ENCODE measurements at places on chromosomes 13 and 19.

GRCh38 chr13:51590971-51591627 is 6.8 kb downstream of the WDFY2 start:
- DNase-seq = peak; percentile 69

- DNase-seq = peak; percentile 97
Measured at GRCh38 chr13:31046711-31047279, 114.3 kb downstream of the TEX26 start.

DNA sequence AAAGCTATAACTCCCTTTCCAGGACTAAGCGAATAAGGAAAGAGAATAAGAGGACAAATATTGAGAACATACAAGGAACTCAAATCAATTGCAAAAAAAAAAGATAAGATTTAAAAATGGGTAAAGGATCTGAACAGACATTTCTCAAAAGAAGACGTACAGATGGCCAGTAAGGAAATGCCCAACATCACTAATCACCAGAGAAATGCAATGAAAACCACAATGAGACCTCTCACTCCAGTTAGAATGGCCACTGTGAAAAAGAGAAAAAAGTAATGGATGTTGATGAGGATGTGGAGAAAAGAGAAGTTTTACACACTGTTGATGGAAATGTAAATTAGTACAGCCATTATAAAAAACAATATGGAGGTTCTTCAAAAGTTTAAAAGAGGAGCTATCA is 63.8 kb downstream of the VWA8 start:
- no peak for DNase-seq

- DNase-seq = peak; percentile 66
Measured at GRCh38 chr13:106867249-106867648, 299.3 kb upstream of the ARGLU1 start.

- no peak for DNase-seq
Measured at GRCh38 chr13:111857846-111858560, 208.9 kb upstream of the SOX1 start.

GRCh38 chr13:105814219-105814901 is 721.1 kb downstream of the EFNB2 start:
- DNase-seq = no peak

- DNase-seq = no peak
Measured at GRCh38 chr19:28498404-28498976, 714.5 kb downstream of the UQCRFS1 start.

GRCh38 chr13:33224686-33225085 is 60.9 kb downstream of the STARD13 start:
- no peak for DNase-seq

GRCh38 chr19:47765523-47766358 is 12.8 kb upstream of the SELENOW start:
- DNase-seq = peak; percentile 48

DNA sequence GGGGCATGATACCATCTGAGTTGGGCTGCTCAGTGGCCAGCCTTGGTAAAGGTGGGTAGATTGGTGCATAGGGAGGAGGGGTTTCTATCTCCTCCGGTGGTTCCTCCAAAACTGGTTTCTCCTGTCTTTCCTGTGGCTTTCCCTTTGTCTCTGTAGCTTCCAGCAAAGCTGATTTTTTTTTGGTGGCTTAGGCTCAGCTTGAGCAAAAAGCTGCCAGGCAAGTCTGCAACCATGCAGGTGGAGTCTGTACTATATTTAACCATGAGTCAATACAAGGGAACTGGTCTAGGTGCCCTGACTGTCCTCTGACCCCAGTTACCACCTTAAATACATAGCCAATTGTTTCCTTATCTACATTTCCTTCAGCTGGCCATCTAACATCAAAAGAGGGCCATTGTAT is 64.0 kb upstream of the ZNF681 start:
- no peak for DNase-seq

- DNase-seq = no peak
Measured at GRCh38 chr19:2726904-2727639, 5.9 kb upstream of the DIRAS1 start.

- peak; percentile 86 for DNase-seq
Measured at GRCh38 chr19:46495786-46496099, at the start of gene PNMA8B. PNMA8B (minus strand) TSS chr19:46495867; CDS start chr19:46495465, 402 bp downstream.

- DNase-seq = no peak
Measured at GRCh38 chr13:25707726-25708125, 336.0 kb downstream of the ATP8A2 start.

DNA sequence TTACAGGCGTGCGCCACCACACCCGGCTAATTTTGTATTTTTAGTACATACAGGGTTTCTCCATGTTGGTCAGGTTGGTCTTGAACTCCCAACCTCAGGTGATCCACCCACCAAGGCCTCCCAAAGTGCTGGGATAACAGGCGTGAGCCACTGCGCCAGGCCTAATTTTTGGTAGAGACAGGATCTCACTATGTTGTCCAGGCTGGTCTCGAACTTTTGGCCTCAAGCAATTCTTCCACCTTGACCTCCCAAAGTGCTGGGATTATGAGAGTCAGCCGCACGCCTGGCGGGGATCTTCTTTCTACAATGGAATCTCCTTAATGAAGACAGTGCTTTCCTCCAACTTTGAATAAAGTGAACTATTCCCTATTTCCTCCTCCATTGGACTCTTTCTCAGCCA is 5.8 kb downstream of the RASIP1 start:
- DNase-seq = no peak

- DNase-seq = peak; percentile 83
Measured at GRCh38 chr19:17289489-17289888, 7.8 kb downstream of the ANKLE1 start.

- no peak for DNase-seq
Measured at GRCh38 chr19:32231691-32232090, 113.7 kb upstream of the ZNF507 start.

GRCh38 chr13:24381541-24382265 is 72.3 kb downstream of the C1QTNF9 start:
- DNase-seq = no peak

GRCh38 chr13:30615866-30616541 is 1.7 kb upstream of the USPL1 start:
- peak; percentile 17 for DNase-seq

GRCh38 chr19:5644037-5644436 is 21.2 kb downstream of the SAFB start:
- DNase-seq = no peak

GRCh38 chr13:49098771-49099512 is 121.2 kb upstream of the MLNR start:
- DNase-seq = no peak

GRCh38 chr13:99272481-99272880 is 14.3 kb upstream of the GPR18 start:
- DNase-seq = no peak

DNA sequence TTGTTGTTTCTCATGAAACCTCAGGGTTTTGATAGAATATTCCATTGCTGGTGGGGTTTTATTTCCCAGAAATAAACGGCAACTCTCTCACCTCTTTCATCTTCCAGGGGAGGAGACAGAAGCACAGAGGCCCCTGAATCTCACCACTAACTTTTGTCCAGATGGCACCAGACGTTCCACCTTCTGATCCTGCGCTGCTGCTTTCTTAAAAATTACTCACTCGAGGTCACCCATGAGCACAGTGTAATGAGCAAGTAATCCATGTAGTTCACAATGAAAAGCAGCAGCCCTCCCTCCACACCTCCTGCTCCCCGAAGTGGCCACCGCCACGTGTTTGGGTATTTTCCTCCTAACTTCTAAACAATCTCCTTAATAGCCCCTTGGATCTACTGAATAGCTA is 51.3 kb downstream of the TEX29 start:
- DNase-seq = no peak

DNA sequence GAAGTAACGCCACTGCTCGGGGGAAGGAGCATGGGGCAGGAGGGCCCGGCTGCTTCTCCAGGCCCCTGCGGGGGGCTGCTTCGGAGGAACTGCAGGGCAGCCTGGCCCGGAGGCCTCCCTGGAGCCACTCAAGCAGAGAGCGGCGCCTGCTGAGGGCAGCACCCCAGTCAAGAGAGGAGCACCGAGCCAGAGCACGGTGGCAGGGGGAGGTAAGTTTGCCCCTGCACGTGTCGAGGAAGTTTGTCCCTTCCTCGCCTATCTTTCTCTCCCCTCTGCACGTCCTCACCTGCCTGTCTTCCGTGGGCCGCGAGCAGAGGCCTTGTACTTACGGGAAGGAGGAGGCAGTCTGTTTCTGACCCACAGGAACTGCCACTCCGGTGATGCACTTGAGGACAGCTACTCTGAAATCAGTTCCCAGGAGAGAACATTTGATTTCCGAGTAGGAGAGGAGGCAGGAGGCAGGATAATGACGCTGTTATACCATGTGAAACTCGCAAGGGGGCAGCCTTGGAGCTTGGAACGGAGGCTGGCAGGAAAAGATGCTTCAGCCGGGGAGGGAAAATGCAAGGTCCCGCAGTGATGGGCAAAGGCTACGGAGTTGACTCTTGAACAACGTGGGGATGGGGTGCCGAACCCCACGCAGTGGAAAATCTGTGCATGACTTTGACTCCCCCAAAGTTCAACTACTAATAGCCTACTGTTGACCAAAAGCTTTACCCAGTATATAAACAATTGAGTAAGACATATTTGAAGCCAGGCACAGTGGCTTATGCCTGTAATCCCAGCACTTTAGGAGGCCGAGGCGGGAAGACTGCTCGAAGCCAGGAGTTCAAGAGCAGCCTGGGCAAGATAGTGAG is 5.0 kb downstream of the FFAR1 start:
- DNase-seq = peak; percentile 56

- no peak for DNase-seq
Measured at GRCh38 chr13:25762795-25763377, 288.9 kb downstream of the SHISA2 start.

GRCh38 chr13:71149498-71150363 is 717.3 kb downstream of the DACH1 start:
- DNase-seq = no peak

GRCh38 chr19:35905178-35905727 is 2.8 kb downstream of the TYROBP start:
- DNase-seq = no peak

- DNase-seq = no peak
Measured at GRCh38 chr19:2694196-2694595, 8.3 kb downstream of the GNG7 start.

DNA sequence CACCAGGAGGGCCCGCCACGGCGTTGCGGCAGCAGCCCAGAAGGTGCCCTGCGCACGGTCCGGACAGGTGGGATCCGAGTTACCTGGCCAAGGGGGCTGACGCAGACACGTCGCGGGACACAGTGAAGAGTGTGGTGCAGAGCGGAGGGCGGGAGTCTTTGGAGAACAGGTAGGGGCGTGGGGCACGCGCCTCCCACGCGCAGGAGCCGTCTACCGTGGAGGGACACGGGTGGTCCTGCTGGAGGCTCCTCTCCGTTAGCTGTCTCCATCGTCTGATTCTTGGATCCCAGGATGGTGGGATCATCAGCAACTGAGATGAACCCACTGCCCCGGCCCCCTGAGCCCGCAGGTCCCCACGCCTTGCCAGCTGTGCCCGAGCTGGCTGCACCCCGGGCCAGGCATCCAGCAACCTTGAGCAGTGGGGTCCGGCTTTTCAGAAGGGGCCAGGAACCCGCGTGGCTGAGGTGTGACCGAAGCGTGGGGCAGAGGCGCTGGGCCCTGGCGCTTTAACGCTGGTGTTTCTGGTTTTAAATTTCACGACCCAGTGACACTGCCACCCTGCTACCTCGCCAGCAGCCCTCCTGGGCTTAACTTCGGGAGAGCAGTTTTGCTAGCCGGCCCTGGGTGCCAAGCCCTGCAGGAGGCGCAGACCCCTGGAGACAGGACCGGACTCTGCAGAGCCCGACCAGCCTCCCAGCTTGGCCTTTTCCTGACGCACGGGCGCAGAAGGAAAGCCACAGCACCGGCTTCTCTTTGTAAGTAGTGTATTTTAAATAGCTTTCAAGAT is 7.3 kb downstream of the FGF22 start:
- no peak for DNase-seq

Data from SK-N-DZ (cell line).